ENCODE measurements at places on chromosomes 12 and 14.

- no peak for DNase-seq
Measured at GRCh38 chr12:104951759-104952509, 6.2 kb downstream of the SLC41A2 start.

- DNase-seq = no peak
Measured at GRCh38 chr12:117334051-117334450, 27.4 kb downstream of the NOS1 start.

GRCh38 chr14:73713803-73714655 is at the start of gene PNMA1:
Gene PNMA1 (minus strand): TSS chr14:73714384. CDS start chr14:73713639, 745 bp downstream.
- peak; percentile 91 for DNase-seq

GRCh38 chr12:66552716-66553115 is 126.2 kb downstream of the GRIP1 start:
- no peak for DNase-seq

DNA sequence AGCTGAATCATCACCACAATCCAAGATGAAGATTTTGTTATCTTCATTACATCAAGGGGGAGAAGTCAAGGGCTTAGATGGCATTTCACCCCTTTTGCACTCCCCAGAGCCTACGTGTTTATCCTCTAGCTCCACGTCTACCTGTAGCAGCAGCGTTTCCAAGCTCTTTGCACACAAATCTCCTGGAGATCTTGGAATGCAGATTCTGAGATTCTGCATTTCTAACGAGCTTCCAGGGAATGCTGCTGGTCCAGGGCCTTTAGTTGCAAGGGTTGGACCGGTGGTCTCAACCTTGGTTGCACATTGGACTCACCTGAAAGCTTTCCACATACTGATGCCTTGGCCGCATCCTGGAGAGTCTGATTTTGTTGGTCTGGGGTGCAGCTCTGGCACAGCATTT is 49.5 kb upstream of the STON2 start:
- no peak for DNase-seq

DNA sequence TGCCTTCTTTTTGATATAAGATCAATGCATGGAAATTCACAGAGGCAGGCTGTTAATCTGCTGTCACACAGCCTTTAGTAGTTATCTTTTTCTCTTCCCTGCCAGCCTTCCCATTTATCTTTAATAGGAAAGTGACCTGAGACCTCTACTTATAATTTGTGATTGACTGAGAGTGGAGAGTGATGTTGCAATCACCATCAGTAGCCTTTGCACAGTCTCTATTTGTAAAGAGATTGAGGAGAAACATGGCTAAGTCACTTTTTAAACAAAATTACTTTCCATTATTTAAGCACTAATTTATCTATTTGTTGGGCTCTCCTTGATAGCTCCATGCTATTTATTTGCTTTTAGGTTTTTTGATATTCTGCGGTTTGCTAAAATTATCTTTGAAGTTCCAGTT is 19.9 kb downstream of the LMNTD1 start:
- no peak for DNase-seq

GRCh38 chr12:3998968-3999792 is 126.0 kb upstream of the PARP11 start:
- DNase-seq = no peak

GRCh38 chr14:40784860-40785259 is 821.8 kb upstream of the LRFN5 start:
- DNase-seq = no peak

DNA sequence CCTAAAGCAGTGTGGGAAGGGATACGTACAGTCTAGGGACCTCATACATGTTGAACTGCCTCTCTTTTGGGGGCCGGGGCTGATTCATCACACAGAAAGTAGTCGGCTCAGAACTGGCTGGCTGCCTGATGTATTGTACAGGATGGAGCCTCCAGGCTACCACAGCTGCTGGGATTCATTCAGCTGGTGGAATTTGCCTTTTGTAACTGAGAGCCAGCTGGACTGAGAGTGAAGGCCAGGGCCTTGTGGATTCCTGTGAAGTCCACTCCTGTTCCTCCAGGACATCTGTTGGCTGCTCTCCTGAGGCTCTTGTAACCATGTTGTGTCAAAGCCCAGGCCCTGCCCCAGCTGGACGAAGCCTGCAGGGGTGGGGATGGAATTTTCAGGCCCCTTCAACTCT is 116.3 kb upstream of the PRICKLE1 start:
- no peak for DNase-seq

DNA sequence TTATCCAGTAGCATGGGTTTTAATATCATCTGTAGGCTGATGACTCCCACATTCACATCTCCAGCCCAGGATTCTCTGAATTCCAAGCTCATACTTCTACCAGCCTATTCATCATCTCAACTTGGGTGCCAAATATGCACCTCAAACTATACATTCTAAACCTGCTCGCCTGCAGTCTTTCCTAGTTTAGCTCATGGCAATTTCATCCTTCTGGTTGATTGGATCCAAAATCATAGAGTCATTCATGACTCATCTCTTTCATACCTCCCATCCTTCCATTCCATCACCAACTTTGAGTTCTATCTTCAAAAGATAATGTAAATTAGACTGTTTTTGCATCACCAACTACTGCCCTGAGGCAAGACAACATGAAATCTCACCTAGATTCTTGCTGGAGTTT is 99.7 kb upstream of the EGLN3 start:
- no peak for DNase-seq

GRCh38 chr14:61385002-61385685 is 63.8 kb downstream of the PRKCH start:
- no peak for DNase-seq

GRCh38 chr12:63083046-63083445 is 68.0 kb downstream of the AVPR1A start:
- DNase-seq = no peak
